Left lung (tissue), 14 donors: ENCODE measurements at places on chromosomes 7 and 10. TPM values are rescaled to one million over a fixed set of nuclear protein-coding genes. Genes with fewer than 3 reads are reported as not detected.

DNA sequence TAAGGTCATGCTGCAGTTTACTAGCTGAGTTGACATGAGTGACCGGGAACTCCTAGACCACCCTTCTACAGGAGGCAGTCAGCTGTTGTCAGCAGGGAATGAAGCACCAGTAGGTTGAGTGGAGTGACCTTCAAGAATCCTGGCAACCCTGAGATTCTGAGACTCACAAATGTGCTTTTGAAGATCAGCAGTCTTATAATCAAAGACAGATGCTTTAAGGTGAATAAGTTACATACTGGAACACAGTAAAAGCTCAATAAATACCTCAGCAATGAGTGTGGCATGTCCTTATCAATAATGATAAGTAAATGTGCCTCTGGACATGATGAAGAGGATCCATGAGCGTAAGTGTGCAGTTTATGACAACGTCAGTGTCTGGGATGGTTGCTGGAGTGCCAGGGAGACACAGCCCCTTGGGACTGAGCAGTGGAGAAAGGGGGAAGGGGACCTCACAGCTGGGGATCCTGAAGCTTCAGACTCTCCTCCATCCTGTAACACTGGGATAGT, 11.9 kb upstream of the OR6V1 start:
- no peak for DNase-seq

GRCh38 chr7:124700655-124701054, 64.9 kb downstream of the GPR37 start:
- no peak for DNase-seq

- no peak for DNase-seq
Measured at GRCh38 chr7:100875356-100875751, 451 bp downstream of the SRRT start.

IL2RA gene
- total RNA-seq = 4.1 TPM

DNA sequence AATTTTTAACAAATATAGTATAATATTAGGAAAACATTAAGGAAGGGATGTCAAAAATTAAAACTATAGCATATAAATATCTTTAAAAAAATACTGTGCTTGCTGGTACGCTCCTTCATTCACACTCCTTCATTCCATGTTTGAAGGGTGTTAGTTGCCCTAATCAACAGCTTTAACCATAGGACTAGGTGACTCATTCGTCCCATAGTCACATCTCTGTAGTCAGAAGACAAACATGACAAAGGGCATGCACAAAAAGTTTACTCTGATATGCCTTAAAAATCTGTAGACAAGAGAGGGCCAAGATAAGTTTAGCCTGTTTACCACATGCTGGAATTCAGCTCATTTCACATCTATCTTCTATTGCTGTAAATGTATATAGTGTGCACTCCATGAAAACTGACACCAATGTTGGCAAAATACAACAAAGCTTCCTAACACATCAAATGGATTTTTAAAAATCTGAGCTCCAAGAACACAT, 646 bp downstream of the FAM13C start:
- no peak for DNase-seq

OPN1SW gene
- not detected for total RNA-seq

GRCh38 chr10:118209215-118209614, 132.9 kb downstream of the FAM204A start:
- DNase-seq = no peak

GRCh38 chr7:5574770-5575269, 151.2 kb upstream of the TNRC18 start:
- peak; percentile 85 for DNase-seq

- peak; percentile 79 for DNase-seq
Measured at GRCh38 chr7:898460-898854, 22.1 kb downstream of the GET4 start.

CFAP58 gene
- total RNA-seq = 0.79 TPM

DNA sequence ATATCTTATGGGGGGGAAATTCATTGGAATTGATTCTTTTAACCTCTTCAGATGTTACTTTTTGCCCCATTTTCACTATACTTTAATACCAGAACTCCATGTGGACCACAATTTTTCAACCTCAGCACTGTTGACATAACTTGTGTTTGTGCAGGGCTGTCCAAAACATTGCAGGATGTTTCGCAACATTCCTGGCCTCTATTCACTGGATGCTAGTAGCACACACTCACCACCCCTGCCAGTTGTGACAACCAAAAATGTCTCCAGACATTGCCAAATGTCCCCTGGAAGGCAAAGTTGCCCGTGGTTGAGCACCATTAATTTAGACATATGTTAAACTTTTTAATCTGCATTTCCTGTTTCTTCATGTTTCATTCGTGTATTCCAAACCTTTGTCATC, 234.7 kb downstream of the GFRA1 start:
- DNase-seq = peak; percentile 75

- DNase-seq = no peak
Measured at GRCh38 chr10:93313798-93314197, 168.3 kb downstream of the MYOF start.

DNA sequence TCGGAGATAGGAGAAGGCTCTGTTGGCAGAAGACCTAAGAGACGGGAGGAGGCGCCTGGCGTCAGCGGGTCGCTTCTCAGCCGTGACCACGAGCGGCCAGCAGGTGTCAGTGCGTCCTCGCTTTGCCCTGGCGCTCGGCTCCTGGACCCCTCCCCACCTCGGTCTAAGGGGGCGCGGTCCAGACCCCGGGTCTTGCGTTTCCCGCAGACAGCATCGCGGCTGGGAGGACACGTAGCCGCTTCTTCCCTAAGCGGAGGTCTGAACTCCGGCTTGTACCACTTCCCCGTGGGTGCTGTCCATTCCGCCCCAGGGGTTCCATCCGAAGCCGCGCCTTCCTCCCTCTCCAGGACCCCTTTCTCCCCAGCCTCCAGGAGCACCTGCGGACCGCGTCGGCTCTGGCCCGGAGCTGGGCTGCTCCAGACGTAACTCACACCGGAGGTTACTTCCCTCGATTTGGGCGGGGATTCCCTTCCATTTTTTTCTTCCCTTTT, 593 bp upstream of the ADRA2A start:
- peak; percentile 65 for DNase-seq

GATAD1 gene
- total RNA-seq = 29.5 TPM

GRCh38 chr10:7302392-7302906, 108.4 kb downstream of the SFMBT2 start:
- no peak for DNase-seq

SP4 gene
- 5.6 TPM for total RNA-seq

DNA sequence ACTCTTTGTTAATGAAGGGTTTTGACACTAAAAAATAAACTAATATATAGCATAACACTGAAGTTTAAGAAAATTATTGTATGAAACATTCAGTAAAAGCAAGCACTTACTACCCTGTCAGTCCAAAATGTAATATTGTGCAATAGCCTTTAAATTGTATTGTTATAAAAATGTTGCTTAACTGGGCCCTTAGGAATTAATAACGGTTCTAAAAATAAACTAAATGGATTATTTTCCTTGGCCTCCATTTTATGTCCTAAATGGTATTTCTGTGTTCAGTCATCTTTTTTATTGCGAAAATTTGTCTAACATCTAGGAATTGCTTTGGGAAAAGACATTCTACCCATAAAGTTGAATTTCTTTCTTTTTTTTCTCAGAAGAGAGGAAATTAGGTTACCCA, 49.0 kb upstream of the ABI1 start:
- DNase-seq = no peak

DNA sequence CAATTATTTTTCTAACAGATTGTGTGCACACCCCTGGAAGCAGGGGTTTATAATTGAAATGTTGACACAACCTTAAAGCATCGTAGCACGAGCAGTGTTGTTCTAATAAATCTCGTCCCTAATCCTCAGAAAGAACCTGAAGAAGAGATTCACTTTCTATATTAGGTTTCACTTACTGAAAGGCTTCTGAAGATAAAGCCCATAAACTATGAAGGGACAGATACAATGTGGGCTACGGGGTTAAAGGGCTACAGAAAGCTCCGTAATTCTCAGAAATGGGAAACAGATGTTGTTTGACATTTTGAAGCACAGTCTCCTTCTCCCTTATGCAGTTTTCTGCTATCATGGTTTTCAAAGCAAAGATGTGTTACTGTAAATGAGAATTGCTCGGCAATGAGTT, 479.6 kb downstream of the GATA3 start:
- DNase-seq = no peak

DNA sequence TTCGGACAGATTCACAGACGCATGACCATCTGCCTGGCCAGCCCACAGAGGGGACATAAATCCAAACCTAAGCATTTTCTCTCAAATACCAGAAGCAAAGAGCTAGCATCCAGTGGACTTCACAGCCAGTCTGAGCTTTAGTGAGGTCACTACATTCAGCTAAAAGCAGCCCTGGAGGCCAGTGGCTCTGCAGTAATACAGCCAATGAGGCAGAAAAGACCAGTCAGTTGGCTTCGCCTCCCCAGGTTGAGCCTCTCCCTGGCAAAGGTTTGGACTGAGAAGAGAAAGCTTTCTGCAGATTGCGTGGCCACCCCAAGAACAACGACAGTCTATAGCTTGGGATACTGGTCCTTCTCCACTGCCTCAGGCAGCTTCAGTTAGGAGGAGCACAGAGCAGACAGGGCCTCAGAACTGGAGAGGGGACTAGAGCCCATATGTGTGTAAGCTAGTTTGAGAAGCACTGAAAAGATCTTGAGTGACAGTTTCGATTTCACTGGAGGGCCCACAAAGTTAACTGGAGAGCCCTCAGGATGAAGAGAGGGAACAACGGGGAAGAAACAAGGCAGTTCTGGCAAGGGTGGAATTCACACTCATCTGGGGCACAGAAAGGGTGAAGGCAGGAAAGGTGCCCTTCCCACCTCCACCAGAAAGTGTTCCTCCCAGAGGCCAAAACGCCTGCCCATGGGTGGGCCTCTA, 3.8 kb downstream of the WDR91 start:
- DNase-seq = peak; percentile 36

HOXA1 gene
- 0.50 TPM for total RNA-seq

- DNase-seq = no peak
Measured at GRCh38 chr7:73705551-73705920, 13.9 kb downstream of the STX1A start.

SLC13A4 gene
- not detected for total RNA-seq

TMEM176A gene
- 44.7 TPM for total RNA-seq

DNA sequence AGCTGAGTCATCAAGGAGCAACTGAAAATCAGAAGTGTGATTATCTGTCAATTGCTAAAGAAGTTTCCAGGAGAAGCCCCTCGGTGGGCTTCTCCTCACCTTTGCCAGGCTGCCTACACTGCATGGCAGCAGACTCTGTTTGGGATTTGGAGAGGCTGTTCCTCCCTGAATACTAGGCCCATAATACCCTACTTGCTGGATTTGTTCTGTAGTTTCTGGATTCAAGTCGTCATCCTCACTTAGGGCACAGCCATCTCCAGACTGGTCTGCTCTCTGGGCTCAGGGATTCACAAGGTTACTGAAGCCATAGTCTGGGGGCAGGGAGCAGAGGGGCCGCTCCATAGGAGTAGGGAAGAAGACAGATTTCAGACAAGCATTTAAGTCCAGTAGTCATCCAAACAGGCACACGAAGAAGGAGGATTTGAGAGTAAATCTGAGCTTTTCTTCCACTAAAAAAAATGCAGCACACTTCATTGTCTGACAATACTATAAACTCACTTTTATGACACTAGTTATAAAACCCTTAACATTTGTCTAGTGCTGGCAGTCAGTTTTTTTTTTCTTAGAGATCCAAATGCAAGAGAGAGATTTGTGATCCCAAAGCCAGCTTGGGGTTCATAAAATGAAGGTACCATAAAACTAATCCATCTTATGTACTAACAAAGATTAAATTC, 723.3 kb downstream of the GRID1 start:
- no peak for DNase-seq

DNA sequence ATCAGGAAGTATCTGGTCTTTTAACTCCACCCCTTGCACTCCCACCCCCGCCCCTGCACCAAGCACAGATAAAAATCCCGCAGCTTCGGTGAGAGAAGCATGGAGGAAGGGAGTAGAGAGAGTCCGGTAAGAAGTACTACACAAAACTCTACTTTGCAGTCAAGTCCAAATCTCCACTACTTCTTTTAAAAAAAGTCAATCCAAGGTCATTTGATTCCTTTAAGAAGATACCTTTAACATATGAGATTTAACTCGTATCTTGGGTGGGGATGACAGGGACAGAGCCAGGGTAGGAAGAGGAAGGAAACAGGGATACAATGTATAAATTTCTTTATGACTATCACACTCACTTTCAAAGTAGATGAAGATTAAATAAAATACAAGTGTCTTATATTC, 132.1 kb downstream of the NRBF2 start:
- peak; percentile 64 for DNase-seq

DNA sequence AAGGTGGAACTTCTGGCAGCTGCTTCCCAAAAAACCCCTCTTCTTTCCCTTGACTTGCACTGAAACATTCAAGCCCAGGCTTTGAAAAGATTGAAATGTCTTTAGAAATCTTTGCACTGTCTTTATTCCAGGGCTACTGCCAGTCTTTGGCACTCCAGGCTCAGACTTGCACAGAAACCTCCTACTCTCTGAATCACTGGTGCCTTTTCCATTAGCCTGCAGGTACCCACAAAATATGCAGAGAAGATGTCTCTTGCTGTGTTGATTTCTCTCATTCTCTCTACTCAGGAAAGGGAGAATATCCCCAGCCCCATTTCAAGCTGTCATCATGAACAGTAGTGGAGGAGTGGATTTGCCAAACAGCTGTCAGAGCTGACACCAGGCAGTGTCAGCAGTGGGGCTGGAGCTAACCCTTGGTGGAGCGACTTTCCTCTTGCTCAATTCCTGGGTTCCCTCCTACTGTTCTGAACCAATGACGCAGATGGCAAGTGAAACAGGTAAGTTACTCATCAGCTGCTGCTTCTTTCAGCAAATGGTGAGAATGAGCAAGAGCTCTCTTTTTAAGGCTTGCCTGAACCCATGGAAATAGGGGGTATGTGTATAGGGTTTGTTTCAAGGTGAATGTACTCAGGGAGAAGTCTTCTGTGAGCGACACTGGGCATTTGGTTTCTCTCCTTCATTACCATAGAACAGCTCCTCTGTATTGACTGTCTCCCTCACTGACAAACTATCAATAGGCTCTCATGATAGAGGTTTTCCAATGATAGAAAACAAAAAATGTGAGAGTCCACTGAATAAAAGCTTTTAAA, 362.4 kb downstream of the ADRA2A start:
- no peak for DNase-seq

RHOBTB1 gene
- 16.3 TPM for total RNA-seq
